ENCODE measurements at places on chromosomes 5 and 9. TPM values are rescaled to one million over a fixed set of nuclear protein-coding genes. Genes with fewer than 3 reads are reported as not detected.

- no peak for DNase-seq
Observed at GRCh38 chr5:116444373-116445295, 130.0 kb downstream of the SEMA6A start.

DNA sequence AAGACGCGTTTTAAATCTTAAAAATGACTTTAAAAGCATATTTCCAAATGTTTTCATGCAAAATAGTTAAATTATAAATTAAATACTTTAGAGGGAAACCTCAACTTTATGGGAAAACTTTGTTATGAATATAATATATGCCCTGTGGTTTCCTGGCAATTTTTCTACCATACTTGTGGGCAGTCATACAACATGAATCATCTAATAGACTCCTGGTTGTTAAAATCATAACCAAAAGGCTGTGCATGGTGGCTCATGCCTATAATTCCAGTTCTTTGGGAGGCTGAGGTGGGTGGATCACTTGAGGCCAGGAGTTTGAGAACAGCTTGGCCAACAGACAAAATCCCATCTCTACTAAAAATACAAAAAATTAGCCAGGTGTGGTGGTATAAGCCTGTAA, 18.2 kb downstream of the ATP10B start:
- no peak for DNase-seq

DNA sequence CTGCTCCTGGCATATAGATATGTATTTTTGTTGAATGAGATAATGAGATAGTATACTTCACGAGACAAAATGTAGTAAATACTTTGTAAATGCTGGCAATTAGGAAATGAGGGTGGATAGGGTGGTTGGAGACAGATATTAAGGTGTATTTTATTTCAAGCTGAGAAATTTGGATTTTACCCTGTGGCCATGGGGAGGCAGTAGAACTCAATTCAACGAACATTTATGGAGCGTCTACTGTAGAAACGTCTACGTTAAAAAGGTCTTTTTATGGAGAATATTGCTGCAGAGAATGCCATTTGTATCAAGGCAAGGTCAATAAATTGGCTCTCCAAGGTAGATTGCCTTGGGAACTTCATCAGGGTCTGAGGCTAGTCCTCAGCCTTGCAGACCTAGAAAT, 21.5 kb upstream of the RALGPS1 start:
- no peak for DNase-seq

DNA sequence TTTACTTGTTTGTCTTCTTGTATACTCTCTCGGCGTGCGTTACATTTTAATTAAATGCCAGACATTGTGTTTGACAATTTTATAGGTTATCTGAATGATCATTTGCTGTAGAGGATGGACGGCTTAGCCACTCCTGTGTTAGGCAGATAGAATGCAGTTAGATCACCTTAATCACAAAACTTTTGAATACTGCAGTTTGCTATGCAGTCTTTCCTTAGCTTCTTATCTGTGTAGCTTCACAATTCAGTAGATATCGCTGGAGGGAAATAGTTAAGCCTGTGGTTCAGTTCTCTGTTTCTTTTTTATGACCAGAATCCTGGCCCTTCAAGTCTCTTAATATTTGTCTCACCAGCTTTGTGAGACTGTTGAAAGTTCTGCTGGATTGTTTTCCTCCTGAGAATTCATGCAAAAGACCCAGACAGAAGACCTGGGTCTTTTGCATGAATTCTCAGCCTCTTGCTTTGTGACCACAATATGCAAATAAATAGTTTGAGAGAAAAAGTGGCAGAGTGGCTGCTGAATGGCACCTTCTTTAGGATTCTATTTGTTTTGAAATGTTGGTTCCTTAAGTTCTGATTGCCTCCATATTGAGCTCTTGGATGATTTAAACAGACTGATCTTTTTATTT, 40.2 kb downstream of the RASA1 start:
- DNase-seq: no peak

GRCh38 chr5:123093111-123093600, 4.1 kb downstream of the PRDM6 start:
- DNase-seq: no peak

TLX3 gene
- not detected for polyA plus RNA-seq

GRCh38 chr5:102823441-102823874, 68.4 kb downstream of the PAM start:
- no peak for DNase-seq

GRCh38 chr5:14487897-14488570, 93.6 kb upstream of the OTULINL start:
- no peak for DNase-seq

DMRT2 gene
- 4.0 TPM for polyA plus RNA-seq

- DNase-seq: no peak
Observed at GRCh38 chr5:157088342-157088990, 20.4 kb downstream of the HAVCR2 start.

GRCh38 chr5:37014321-37014720, 137.8 kb downstream of the NIPBL start:
- no peak for DNase-seq

DNA sequence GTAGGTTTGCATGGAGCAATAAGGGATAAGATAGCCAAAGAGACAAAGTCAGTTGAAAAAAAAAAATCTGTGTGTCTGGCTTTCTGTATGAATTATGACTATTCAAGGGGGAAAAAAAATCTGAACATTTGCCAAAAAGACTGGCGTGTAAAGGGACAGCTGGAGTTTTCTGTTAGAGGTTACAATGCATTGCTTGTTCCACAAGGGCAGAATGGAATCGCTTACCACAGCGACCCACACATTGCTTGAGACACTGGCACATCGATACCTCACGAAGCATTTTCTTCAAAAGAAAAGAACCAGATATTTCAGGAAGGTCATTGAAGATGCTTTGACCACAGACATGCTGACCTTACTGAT, 327.8 kb downstream of the TMEM167A start:
- DNase-seq: no peak

DNA sequence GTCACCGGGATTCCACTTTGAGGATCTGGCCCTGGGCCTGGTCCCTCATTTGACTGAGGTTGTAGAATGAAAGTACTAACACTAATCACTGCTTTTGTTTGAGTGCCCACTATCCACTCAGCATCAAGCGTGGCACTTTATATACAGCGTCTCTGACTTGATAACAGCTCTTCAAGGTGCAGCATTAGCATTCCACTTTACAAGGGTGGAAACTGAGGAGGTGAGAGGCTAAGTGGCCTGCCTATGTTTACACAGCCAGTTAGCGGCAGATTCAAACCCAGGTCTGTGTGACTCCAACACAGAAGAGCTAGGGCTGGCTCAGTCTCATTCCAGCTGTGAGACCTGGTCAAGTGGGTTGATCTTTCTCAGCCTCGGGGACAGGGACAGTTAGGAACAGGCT, 5.9 kb downstream of the KCNMB1 start:
- DNase-seq: no peak

DNA sequence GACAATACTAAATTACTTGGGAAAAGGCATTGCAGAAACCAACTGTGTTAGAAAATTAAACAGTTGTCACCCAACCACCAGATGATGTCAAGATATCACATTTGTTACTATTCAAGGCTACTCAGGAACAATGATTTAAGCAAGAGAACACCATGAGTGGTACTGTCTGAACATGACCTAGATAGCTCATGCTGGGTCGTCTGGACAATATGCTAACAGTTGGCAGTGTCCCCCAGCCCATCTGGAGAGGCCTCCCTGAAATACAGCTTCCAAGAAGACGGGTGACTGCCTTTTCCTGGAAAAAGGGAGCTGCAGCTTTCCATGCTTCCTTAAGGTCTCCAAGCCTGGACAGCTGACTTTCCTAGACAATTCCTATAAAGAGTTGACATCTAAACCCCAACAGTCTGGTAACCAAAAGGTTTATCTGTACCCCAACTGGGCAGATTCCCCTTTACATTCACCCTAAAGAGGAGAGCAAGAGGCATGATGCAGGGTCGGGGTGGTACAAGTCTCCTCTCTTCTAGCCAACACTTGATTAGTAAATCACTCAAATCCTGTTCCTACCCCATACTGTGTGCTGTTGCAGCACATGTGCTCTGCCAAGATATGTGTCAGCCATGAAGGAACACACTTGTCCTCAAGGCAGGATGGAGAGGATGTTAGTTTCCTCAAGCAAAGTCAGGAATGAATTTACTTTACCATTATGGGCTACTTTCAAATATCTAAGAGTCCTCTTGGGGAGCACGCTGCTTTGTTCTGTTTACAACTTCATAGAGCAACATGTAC, 433.0 kb downstream of the PDE4D start:
- DNase-seq: no peak

DNA sequence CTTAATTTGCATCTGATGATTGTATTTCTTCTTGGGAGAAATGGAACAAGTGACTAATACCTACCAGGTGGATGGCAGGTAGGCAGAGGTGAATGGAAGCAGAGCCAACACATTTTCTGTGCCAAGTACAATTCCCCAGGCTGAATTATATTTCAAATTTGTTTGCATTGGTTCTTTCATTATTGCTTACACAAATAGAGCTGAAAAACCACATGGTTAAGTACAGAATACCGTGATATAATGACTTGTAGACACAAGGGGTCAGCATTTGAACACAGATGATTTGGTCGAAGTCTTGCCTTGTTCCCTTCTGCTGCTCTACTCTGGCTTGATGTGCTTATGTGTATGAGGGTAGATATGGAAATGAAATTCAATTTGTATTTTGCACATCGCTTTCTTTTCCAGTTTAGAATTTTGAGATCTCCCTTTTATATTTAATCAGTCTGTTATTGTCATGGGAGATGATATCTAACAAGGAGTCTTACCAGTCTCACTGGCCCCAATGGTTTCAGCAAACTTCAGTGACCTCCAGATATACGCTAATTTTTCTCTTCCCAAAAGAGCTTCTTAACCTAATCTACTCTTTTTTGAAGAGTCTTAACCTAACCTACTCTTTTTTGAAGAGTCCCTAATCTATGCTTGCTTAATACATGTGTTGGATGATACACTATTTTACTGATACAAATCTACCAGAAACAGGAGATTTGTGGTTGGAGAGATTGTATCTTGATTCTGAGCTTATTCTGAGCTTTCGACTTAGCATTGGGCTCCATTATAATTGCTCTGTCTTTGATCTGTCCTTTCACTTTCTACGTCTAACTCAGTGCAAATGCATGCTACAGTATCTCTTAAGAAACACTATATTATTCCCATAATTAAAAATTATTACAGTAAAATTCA, 88.1 kb downstream of the PCSK1 start:
- DNase-seq: peak; percentile 16

DNA sequence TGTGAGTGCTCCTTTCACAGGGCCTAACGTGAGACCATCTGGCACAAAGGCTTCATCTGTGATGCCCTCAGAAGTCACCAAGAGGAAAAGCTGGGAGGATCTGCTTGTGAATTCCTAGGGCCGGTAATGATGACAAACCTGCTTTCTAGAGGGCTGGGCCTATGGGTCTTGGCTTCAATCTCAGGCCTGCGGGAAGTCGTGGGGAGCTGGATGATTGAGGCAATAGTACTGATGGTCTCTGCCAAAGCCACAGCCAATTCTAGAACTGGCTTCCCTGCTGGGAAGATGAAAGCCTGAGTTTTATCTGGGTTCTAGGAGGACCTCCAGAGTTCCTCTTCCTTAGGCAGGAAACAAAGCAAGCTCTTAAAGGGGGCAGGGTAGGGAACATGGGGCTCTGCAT, 102.7 kb downstream of the TMEM215 start:
- no peak for DNase-seq

GRCh38 chr9:131772940-131773339, 33.1 kb upstream of the RAPGEF1 start:
- DNase-seq: no peak

GRCh38 chr9:35553670-35554543, 51.2 kb upstream of the TESK1 start:
- no peak for DNase-seq

DNA sequence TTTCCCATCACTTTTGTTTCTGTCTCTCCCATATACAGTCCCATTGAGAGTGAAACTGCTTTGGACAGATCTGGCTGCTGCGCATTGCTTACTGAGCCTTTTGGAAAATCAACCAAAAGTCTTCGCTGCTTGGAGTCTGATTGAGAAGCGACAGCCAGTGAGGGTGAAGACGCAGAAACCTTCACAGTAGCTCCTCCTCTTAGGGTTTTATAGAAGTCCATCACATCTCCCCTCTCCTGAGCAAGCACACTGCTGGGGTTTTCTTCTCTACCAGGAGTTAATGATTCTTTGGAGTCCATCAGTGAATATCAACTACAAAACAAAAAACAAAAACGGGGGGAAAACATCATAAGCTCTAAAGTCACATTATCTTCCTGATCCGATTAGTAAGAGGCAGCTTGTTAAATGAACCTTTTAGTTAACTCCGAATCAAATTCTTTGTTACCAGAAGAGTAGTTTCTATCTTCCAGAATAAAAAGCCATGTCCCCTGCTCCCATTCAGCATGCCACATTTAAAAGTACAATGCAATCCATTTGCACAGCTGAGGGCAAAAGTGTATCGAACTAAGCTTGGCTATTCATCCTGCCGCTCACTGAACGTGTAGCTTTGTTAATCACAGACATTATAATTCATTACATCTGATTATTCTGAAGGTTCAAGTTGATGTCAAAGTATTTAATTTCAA, 2.8 kb downstream of the NR3C1 start:
- DNase-seq: no peak

SIGMAR1 gene
- 49.5 TPM for polyA plus RNA-seq

GRCh38 chr5:96391921-96392320, 41.1 kb downstream of the PCSK1 start:
- DNase-seq: no peak

PCDHA4 gene
- polyA plus RNA-seq: 0.97 TPM

- DNase-seq: no peak
Observed at GRCh38 chr9:123871781-123872180, 58.1 kb downstream of the DENND1A start.

ARID3C gene
- not detected for polyA plus RNA-seq

DNA sequence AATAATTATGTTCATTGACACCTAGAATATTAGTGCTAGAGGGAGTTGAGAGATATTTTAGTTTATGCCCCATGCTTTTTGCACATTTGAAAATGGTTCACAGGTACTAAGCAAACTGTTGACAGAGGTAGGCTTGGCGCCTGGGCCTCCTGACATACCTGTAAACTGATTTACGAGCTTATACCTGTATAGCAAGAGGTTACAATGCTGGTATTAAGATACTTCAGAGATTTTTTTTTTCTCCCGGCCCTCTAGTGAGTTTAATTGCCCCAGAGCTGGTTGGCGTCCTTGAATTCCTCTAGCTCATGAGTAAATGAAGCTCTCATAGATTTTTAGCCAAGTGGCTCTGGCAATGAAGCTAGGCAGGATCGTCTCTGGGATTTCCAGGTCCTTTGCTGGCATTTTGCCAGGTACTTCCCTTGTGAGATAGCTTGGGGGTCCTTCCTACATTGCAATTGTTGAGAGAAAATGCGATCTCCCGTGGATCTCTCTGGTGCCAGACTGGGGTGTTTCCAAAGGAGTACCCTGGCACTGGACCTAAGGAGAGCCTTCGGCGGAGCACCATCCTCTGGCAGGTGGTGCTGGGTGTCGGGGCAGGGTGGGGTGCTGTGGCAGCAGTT, 9.0 kb downstream of the SLC36A1 start:
- no peak for DNase-seq

GRCh38 chr5:110687485-110687884, 39.0 kb downstream of the TMEM232 start:
- DNase-seq: no peak

GRCh38 chr5:91487420-91487819, 104.3 kb upstream of the ARRDC3 start:
- DNase-seq: no peak
